AG08396 (cell line): ENCODE measurements at places on chromosomes 1 and 21.

DNA sequence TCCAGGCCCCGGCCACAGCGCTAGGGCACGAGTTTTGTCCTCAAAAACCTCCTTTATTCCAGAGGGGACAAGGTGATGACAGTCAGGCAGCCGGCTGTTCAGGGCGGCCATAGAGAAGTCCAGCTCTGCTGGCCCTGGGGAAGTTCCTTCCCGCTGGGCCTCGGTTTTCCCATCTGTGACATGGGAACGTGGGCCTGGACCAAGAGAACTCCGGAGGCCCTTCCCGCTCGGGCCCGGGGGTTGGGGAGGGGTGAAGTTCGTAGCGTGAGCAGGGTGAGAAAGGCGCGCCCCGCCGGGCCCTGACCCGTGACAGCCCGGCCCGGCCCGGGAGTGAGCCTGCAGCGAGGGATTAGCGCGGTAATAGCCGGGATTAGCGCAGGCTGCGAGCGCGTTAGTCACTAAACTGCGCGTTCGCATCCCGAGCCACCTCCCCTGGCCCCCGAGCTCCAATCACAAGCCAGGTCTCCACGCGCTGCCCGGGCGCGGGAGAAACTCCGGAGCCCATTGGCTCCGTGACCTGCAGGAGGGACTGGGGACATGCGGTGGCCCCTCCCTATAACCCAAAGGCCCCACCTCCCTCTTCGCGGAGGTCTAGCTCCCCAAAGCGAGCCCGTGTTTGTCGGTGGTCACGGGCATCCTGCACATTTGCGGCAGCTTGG, 29.8 kb upstream of the PADI2 start:
- peak; percentile 43 for DNase-seq

DNA sequence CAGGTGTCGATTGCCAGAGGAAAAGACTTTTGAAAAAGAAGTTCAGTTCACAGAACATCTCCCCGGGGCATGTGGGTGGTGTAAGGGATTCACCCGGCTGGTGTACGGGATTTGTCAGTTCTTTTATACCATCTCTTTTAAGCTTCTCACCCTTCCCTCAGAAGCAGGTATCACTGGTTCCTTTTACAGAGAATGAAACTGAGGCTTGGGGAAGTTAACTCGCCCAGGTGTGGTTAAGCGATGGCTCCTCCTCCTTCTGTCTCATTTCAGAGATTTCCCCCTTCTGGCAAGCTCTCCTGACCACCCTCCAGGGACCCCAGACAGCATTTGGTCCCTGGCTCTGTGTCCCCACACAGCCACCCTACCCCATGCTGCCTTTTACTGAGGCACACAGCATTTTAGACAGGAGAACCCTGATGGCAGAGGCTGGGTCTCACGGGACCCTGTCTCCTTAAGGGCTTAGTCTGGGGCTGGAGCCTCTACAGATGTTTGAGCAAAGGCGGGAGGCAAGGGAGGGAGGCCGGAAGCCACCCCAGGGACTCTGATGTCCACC, 2.8 kb upstream of the ECE1 start:
- DNase-seq = no peak

DNA sequence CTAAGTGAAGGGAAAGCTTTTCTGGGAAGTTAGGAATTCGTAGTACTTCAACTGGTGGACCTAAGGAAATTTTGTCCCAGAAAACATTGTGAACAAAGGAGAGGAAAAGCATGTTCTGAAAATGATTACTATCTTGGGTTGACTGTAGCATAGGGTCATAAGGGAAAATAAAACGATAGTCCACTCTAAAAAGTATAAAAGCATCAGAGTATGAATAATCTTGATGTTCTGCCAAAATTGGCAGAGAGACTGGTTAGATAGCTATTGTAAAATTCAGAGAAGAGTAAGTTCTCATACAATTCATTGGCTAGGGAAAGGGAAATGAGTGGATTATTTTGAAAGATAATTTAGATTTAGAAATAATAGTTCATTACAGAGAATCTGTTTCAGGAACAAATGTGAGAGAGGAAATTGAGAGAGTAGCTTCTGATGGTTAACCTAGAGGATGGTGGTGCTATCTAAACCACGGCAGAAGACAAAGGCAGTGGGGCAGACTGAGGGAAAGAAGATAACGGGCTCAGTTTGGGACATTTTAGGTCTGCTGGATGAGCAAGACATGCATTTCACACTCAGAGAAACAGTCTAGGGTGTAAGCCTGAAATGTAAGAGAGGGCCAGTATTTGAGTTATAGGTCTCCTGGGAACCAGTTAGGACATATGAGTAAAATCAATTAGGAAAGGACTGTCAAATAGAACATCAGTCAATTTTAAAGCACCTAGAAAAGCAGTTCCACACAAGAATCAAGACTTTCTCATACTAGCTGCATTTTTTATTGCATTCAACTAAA, 799.3 kb upstream of the CXADR start:
- DNase-seq = no peak

- DNase-seq = peak; percentile 27
Measured at GRCh38 chr1:171805395-171806115, 24.1 kb downstream of the METTL13 start.

DNA sequence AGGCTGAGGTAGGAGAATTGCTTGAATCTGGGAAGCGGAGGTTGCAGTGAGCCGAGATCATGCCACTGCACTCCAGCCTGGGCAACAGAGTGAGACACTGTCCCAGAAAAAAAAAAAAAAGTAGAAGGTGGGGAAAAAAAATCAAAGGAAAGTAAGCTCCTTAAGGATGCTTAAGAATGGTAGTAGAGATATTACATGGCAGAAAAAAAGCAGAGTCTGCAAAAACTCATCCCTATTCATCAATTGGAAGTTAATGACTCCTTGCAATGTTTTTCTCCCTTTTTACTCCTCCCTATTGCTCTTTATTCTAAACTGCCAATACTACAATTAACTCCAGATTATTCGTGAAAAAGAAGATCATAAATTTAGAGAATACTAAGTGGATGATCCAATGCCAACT, 23.4 kb downstream of the ENAH start:
- no peak for DNase-seq

- DNase-seq = no peak
Measured at GRCh38 chr1:177966199-177966598, 3.7 kb downstream of the SEC16B start.

DNA sequence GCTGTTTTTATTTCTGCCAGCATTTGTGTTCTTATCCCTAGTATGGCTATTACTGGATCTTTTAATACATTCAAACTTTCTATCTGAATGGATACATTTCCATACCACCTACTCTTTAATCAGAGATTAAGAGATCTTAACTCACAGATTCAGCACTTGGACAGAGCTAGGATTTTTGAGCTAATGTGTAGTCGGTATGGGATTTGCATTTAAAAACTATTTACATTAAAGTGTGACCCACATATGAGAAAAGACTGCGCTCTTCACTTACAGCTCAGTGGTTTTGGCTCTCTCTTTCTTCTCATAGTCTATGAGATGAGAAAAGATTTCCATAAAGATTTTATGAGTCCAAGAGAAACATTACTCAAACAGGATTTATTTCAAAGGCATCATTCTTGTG, 16.4 kb downstream of the HMGB4 start:
- no peak for DNase-seq

GRCh38 chr1:78145105-78145580, 99.4 kb downstream of the GIPC2 start:
- DNase-seq = peak; percentile 69

DNA sequence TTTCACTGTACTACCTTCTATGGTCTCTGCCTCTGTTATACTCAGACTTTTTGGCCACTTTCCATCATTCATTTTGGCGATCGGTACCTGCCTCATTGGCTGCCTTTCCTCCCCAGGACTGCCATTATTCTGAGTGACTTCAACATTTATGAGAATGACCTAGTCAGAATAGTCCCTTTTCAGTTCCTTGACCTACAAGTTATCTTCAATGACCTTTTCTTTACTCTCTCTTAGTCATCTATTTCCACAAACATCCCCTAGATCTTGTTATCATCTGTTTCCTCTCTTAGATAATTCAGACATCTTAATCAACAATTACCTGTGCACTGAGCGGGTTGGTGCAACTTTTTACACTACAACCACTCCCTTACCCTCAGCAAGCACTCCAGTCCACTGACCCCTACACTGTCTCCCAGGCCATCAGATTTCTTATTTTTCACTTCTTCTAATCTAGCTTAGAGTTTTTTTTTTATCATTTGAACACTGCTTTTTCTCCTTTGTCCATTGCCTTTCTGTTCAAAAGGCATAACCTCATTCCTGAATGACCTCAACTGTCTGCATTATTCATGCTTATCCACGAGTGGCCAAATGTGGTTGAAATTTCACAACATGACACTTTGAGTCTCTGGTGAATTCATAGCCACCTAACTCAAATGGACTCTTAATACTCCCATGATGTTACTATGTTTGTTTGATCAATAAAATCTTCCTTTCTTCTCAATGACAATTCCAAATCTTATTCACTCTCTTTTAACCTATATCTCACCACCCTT, 112.7 kb downstream of the HMCN1 start:
- peak; percentile 7 for DNase-seq

DNA sequence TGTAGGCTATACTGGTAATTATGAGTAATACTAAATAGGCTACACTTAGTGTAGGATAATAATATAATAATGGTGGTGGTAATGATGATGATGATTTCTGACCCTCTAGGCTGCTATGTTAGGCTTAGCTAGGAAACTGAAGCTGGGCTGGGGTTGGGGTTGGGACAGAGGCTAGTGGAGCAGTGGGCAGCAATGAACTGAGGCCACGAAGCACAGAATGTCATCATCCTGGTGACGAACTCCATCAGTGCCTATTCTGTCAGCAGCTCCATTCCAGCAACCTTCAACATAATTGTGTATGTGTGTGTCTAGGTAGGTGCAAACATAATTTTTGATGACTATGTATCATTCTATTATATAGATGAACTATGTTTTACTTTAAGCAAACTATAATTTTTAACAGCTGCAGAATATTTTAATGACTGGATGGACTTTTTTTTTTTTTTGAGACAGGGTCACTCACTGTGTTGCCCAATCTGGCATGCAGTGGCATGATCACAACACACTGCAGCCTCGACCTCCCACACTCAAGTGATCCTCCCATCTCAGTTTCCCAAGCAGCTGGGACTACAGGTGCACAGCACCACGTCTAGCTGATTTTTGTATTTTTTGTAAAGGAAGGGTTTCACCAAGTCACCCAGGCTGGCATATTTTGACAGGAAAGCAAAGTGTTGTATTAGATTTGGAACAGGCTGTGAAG, 12.9 kb upstream of the CLIC4 start:
- DNase-seq = no peak

DNA sequence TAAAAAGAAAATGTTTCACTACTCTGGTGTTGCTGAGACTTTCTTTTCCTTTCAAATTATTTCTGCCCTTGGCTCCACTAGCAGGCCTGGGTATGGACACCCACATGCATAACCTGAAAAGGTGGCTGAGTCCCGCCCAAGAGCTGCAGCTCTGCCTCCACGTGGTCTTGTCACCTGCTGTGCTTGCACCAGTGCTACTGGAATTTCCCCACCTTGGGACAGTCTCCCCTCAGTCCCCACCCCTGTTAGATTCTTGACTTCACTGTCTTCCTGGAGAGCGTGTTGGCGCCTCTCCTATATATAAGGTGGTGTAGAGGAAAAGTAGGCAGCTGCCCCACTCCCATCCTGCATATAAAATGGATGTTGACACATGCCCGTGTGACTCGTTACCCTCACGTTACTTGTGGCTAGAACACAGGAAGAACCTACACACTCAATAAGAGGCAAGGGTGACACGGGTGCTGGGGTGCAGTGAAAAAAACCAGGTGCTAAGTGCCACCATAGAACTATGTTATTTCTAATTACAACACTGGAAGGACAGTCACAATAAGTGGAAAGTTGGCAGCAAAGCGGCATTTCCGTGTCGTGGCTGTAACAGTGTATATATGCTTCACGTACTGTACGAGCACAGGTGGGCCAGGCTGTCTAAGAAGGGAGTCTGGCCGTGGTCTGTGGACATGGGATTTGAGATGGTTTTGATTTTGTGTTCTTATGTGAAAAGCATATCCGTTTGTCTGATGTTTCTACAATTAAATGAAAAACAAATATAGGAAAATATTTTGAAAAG, 61.0 kb downstream of the POFUT2 start:
- DNase-seq = no peak

GRCh38 chr21:39220150-39220549, 36.9 kb upstream of the PSMG1 start:
- no peak for DNase-seq

- DNase-seq = no peak
Measured at GRCh38 chr1:38527373-38527966, 332.1 kb downstream of the RRAGC start.

- DNase-seq = no peak
Measured at GRCh38 chr1:18302788-18303413, 177.8 kb upstream of the KLHDC7A start.

GRCh38 chr1:216285052-216285451, 138.2 kb downstream of the USH2A start:
- DNase-seq = no peak

DNA sequence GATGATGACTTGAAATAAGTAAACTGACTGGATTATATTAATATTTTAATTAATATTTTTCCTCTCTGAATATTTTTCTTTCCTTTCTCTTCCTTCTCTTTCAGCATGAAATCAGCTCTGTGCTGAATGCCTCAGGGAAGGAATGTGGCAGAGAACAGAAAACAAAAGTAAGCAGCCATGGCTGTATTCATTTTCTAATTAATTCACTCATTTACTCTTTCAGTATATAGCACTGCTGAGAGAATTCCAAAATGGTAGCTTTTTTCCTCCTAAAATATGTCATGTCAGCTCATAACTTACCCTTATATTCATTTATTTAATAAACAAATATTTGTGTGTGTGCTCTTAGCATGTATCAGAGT, 522.5 kb downstream of the PTPRC start:
- no peak for DNase-seq

GRCh38 chr1:205739348-205740160, 10.4 kb downstream of the NUCKS1 start:
- DNase-seq = no peak

- DNase-seq = peak; percentile 72
Measured at GRCh38 chr1:183989078-183989577, 48.4 kb downstream of the COLGALT2 start.

DNA sequence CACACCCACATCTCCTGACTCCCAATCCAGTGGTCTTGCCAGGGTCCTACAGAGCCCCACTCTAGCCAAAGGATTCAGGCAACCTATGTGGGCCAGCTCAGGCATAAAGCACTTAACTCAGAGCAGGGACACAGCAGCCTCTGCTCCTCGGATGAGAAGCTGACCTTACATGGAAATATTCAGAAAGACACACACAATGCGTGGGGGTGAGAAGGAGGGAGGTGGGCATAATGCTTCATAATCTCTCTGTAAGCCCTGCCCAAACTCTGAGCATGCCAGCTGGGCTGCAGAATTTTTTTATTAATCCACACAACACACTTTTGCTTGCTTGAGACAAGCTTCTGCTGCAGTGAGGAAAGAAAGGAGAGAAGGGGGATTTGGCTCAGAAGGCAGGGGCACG, 21.6 kb downstream of the KCND3 start:
- DNase-seq = no peak

GRCh38 chr1:240652549-240652948, 40.6 kb upstream of the GREM2 start:
- DNase-seq = no peak
